G401 (cell line): ENCODE measurements at places on chromosomes 6 and 20.

DNA sequence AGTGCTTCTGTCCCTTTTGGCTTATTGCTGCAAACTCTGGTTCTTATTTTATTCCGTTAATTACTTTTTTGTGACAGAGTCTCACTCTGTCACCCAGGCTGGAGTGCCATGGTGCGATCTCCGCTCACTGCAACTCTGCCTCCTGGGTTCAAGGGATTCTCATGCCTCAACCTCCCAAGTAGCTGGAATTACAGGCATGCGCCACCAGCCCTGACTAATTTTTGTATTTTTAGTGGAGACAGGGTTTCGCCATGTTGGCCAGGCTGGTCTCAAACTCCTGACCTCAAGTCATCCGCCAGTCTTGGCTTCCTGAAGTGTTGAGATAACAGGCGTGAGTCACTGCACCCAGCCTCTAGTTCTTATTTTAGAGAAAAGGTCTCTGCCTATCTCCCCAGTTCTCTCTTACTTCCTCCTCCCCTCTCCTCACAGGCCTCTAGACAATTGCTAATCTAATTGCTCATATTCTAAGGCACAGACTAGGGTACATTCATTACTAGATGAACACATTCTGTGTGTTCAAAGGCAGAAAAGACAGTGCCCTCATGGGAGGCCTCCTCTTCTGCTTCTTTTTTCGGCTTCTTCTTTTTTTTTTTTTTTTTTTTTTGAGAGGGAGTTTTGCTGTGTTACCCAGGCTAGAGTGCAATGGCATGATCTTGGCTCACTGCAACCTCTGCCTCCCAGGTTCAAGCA lies 27.0 kb downstream of the EDEM2 start:
- no peak for DNase-seq

DNA sequence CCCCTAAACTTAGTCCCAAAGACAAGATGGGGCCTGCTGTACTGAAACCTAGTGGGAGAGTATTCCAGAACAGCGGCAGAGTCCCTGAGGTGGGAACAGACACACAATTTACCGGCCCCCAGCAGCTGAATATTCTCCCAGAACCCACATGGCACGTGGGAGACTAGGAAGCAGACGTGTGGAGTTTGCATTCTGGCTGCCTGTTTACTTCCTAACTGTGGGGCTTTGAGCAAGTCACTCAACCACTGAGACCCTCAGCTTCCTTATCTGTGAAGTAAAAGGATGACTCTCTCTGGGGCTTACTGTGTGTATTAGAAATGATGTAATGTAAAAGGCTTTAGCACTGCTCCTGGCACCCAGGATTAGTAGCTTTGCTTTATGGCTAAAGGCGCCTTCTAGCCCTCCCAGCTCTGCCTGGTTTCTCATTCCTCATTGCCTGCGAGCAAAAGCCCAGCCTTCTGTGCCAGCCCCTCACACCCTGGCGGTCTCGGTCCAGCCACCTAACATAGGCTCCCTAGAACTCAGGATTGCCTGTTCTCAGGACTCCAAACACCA lies 353.1 kb downstream of the CDC5L start:
- no peak for DNase-seq

DNA sequence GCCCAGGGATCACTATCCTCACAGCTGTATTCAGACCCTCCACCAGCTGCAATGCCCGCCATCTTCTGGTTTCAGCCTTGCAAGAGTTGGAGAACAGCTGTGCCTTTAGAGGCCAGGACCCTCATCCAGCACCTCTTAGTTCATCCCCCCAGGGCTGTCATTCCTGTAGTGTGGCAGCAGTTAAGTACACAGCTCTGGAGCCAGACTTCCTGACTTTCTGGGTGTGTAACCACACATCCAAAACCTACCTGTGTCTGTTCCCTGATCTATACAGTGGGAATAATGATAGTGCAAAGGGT lies 452 bp upstream of the TREM2 start:
- no peak for DNase-seq

GRCh38 chr6:121382467-121383121 lies 48.3 kb upstream of the TBC1D32 start:
- no peak for DNase-seq

DNA sequence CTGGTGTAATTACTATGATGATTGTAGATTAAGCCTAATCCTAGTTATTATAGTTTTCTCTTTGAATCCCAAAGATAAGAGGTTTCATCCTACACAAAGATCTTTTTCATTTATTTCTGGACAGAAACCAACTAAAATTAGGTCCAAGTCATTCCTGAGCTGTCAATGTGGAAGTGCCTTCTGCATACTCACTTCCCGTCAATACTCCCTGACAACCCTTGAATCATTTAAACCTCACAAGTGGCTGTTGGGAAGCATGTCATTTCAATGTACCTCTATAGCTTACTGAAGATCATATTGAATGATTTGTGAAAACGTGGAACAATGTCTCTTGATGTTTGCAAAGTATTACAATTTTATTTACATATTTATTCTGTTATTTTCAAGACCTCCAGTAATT lies 274.1 kb downstream of the HACE1 start:
- DNase-seq: no peak

DNA sequence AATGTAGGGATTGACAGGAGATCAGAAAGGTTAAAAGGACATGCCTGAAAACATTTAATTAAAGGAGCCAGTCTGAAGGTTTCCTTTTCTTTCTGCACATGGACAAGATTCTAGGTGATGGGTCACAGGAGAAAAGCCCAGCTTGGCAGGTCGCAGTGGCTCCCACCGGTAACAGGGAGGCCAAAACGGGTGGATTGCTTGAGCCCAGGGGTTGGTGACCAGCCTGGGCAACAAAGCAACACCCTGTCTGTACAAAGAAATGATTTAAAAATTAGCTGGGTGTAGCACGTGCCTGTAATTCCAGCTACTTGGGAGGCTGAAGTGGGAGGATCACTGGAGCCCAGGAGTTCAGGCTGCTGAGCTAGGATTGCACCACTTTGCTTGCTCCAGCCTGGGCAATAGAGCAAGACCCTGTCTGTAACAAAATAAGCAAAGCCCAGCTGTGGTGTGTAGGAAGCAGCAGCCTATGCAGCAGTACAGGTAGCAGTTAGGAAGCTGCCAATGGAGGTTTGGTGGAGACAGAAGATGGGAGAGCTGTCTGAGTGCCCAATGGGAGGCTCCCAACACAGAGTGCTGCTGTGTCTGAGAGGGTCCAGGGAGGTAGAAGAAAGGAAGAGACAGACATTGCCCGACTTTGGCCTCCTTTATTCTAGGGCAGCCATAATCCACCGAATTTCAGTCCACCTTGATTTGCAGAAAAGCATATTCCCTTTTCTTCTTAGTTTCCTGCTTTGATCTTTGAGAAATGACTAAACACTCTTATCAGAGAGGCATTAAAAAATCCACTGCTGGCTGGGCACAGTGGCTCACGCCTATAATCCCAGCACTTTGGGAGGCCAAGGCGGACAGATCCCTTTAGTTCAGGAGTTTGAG lies 7.1 kb upstream of the AP5S1 start:
- no peak for DNase-seq

GRCh38 chr20:58131151-58131550 lies 97.3 kb downstream of the ANKRD60 start:
- DNase-seq: peak; percentile 11
